Islet precursor cell (in vitro differentiated cells): ENCODE measurements at places on chromosomes 16 and 17.

GRCh38 chr16:986411-986810, 4.8 kb downstream of the SOX8 start:
- DNase-seq = no peak

GRCh38 chr17:43024407-43025289, at the start of gene RND2:
TSS of gene RND2 (plus strand) at chr17:43025231. CDS start at chr17:43025348, 117 bp downstream.
- DNase-seq = peak; percentile 99

DNA sequence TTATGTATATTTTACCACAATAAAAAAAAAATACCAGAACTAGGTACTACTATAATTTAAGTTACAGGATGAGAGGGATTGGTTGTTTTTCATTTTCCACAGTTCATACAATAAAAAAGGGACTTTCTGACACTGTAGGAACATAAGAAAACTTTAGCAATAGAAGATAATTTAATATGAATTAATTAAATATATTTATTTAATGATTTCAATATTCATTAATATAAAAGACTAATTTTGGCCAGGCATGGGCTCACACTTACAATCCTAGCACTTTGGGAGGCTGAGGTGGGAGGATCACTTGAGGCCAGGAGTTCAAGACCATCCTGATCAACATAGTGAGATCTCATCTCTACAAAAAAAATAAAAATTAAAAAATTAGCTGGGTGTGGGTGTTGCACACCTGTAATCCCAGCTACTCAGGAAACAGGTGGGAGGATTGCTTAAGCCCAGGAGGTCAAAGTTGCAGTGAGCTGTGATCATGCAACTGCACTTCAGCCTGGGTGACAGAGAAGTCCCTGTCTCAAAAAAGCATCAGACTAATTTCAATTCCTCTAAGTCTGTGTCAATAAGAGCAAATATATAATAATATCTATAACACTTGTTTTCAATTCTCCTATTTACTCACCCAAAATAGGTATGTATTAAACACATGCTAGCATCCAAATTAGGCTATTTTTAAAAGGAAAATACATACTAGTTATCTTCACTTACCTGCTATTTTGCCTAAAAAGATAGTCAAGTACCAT, 79.6 kb downstream of the BRIP1 start:
- no peak for DNase-seq

- no peak for DNase-seq
Measured at GRCh38 chr16:77961814-77962213, 60.5 kb upstream of the CLEC3A start.

DNA sequence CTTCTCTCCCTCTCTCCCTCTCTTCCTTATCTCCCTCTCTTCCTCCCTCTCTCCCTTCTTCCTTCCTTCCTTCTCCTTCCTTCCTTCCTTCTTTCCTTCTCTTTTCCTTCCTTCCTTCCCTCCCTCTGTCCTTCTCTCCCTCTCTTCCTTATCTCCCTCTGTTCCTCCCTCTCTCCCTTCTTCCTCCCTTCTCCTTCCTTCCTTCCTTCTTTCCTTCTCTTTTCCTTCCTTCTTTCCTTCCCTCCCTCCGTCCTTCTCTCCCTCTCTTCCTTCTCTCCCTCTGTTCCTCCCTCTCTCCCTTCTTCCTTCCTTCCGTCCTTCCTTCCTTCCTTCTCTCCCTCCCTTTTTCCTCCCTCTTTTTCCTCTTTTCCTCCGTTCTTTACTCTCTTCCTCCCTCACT, 38.6 kb downstream of the HS3ST4 start:
- no peak for DNase-seq

GRCh38 chr16:67907397-67908180, 14.5 kb downstream of the PSKH1 start:
- DNase-seq = no peak

GRCh38 chr17:72382971-72383722, 262.3 kb downstream of the SOX9 start:
- DNase-seq = peak; percentile 76

GRCh38 chr16:79074951-79075350, 525.6 kb downstream of the MAF start:
- no peak for DNase-seq

- DNase-seq = no peak
Measured at GRCh38 chr16:30813821-30814189, 26.8 kb upstream of the ZNF629 start.

GRCh38 chr17:78839235-78839761, 1.3 kb downstream of the USP36 start:
- no peak for DNase-seq

- DNase-seq = peak; percentile 77
Measured at GRCh38 chr16:86072328-86073102, 173.6 kb downstream of the IRF8 start.

- no peak for DNase-seq
Measured at GRCh38 chr16:86343027-86343795, 167.1 kb upstream of the FOXF1 start.

GRCh38 chr16:27703121-27703520, 153.2 kb downstream of the KATNIP start:
- no peak for DNase-seq

- no peak for DNase-seq
Measured at GRCh38 chr16:23976524-23976923, 140.7 kb downstream of the PRKCB start.

GRCh38 chr17:1516388-1517161, at the start of gene INPP5K:
TSS of gene INPP5K (minus strand) at chr17:1516612. CDS start at chr17:1516499, 113 bp downstream.
- peak; percentile 99 for DNase-seq

DNA sequence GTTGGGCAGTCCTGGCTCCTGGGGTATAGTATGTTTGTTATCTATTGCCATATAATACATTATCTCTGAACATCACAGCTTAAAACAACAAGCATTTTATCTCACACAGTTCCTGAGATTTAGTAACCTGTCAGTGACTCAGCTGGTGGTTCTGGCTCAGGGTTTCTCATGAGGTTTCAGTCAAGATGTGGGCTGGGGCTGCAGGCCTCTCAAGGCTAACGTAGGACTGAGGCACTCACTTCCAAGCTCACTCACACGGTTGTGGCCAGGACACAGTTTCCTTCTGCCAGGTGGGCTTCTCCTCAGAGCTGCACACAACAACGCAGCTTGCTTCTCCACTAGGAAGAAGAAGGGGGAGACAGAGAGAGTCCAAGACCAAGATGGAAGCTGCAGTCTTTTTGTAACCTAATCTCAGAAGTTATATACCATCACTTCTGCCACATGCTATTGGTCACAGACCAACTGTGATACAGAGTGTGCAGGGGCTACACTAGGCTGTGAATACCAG, 10.3 kb upstream of the MED13 start:
- DNase-seq = peak; percentile 46

DNA sequence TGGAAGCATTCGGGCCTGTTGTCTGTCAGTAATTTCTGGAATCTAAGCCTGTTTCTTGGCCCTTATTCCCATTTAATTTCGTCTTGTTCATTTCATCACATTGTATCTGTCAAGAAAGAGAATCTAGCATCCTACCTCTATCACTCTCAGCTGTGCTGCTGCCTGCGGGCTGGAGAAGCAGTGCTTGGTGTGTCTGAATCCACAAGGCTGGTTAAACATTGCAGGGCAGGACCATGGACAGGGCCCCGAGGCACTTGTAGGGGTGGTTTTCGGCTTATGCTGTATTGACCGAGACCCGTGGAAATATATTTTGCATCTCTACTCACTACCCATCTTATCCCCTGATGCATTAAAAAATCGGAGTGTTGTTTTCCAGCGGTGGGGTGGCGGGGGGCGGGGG, 3.1 kb downstream of the RAB11FIP4 start:
- peak; percentile 92 for DNase-seq

DNA sequence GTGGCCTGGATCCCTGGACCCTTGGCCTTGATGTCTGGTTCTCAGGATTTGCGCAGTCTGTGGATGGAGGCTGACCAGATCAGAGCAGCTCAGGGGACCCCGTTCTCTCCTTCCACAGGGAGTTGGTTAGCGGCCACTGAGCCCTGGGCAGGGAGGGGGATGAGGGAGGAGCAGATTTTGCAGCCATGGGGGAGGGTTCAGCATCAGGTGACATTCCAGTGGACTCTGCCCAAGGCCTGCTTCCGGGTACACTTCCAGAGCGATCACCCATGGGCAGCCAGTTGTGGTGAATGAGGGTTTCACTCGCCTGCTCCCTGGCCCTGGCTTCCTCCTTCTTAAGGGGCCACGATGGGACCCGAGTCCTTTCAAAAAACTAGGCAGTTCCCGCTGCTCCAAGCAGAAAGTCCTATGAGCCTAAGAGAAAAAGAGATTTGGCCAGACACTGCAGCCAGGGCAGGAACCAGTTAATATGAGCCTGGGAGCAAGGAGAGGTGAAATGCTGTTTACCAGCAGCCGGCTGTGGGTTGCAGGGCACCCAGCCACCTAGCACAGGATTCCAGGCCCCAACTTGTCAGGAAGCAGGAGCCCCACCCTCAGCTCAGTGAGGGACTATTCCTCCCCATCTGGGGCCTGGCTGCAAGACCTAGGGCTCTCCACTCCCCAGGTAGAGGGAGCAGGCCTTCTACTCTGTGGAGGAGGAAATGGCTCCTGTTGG, 4.7 kb upstream of the GPRC5C start:
- DNase-seq = peak; percentile 66

GRCh38 chr17:29090750-29091605, 48.0 kb downstream of the PIPOX start:
- DNase-seq = no peak

- peak; percentile 81 for DNase-seq
Measured at GRCh38 chr17:4003501-4004421, 39.5 kb upstream of the ATP2A3 start.

DNA sequence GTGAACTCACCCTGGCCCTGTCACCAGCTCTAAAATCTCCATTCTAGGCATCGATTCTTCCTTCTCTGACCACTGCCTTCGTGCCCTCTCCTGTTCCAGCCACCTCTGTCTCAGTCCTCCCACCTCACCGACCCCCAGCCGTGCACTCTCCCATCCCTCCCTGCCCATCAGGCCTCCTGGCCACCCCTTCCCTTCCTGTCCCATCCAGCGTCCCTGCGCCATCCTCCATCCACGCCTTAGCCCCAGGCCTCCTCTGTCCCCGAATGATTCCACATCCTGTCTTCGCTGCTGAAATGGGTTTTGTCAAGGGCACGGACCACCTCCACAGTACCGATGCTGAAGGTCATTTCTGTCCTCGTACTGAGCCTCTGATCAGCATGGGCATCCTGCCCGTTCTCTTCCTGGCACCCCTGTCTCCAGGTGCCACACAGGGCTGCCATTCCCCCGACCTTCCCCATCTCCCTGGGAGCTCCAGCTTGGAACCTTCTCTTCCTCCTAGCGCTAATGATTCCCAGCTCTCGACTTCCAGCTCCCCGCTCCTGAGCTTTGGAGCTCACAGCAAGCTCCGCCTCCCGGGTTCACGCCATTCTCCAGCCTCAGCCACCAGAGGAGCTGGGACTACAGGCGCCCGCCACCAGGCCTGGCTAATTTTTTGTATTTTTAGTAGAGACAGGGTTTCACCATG, 2.6 kb downstream of the TRIM65 start:
- peak; percentile 59 for DNase-seq

DNA sequence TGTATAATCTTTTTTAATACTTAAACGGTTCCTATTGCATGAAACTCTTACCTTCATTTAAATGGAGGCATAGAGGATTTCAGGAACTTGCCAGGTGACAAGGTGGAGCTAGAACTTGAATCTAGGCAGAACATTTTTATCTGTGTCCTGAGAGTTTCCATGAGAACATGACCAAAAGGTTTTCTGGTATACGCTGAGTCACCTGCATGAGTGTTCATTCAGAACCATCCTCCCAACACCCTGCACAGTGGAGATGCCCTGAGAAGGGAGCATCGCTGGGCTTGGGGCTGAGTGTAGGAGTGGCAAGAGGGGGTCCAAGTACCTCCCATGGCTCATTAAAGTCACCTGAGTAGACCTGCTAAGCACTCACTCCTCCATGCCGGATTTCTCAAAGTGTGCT, 169.7 kb upstream of the CACNG5 start:
- no peak for DNase-seq

GRCh38 chr17:73713136-73713535, 68.9 kb upstream of the SDK2 start:
- no peak for DNase-seq

GRCh38 chr16:88060524-88061219, 109.4 kb downstream of the BANP start:
- DNase-seq = no peak

DNA sequence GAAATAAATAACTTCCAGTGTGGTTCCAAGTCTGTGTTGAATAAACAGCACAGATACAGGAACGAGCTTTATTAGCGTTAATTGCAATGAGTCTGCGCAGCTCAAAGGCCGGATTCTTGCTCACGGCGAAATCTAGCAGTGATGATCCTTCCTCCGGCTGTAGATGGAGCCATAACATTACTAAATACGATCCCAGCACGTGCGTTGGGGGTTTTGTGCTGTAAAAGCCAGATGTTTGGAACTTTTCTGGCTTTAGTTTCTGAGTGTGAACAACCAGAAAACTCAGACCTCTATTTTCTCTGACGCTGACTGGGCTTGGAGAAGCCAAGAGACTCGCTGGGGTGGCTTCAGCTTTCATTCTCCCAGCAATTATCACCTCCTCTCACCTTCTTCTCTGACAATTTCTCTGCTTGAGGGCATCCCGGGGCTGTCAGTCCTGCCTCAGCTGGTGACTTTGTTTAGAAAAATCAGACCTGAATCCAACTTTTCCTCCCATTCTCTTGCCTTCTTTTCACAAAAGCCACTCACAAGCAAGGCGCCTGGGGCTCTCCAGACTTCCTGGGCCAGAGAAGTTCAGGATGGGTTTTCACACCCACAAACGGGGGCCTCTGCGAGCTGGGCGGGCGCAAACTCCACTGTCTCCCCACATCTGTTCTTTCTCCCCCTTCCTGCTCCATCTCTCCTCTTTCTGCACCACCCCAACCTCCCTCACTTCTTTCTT, 47.1 kb upstream of the AKTIP start:
- DNase-seq = peak; percentile 79

DNA sequence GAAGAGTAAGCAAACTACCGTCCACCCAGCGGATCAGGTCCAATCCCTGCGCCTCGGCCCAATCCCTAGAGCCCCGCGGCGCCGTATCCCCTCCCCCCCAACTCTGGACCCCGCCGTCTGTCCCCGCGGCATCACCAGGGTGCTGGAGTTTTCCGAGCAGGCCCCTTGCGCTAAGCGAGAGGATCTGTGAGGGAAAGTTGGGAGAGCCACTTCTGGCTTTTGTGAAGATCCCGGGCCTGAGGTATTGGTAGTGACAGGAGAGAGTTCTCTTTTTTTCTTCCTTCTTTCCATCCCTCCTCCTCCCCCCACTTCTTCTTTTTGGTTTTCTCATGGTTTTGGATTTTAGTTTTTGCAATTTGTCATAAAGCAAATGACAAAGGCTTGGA, 3.5 kb upstream of the DLX4 start:
- no peak for DNase-seq

- no peak for DNase-seq
Measured at GRCh38 chr16:67959536-67960329, 8.7 kb downstream of the SLC12A4 start.

DNA sequence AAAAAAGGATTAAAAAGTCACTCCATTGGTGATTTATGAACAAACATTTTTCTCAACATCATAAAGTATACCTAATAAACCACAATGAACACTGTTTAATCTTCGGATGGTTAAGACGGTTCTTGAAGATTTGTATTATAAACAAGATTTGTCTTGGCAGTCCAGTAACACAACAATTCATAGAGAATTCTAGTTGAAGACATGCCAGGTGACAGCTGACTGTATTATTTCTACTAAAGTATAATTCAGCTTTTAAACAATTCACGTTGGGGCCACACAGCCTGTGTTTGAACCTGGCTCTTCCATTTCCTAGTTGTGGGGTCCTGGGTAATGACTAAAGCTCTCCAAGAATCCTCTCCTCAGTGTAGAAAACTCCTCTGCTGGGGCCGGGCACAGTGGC, 22.0 kb downstream of the STX8 start:
- DNase-seq = no peak

GRCh38 chr16:28163699-28164098, 48.1 kb downstream of the XPO6 start:
- DNase-seq = no peak
